ENCODE measurements at places on chromosomes 1 and 21.

- DNase-seq = no peak
These were observed 14.9 kb downstream of the PODN start for GRCh38 chr1:53076721-53077598.

GRCh38 chr1:154485106-154485505 is 16.9 kb upstream of the TDRD10 start:
- no peak for DNase-seq

DNA sequence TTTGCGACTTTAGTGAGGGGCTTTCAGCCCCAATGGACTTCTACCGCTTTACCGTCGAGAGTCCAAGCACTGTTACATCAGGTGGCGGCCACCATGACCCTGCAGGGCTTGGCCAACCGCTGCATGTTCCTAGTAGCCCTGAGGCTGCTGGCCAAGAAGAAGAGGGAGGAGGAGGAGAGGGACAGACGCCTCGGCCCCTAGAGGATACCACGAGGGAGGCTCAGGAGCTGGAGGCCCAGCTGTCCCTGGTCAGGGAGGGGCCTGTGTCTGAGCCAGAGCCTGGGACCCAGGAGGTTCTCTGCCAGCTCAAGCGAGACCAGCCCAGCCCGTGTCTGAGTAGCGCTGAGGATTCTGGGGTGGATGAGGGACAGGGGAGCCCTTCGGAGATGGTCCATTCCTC is 8.6 kb upstream of the SLC25A34 start:
- no peak for DNase-seq

- no peak for DNase-seq
These were observed 13.1 kb downstream of the SDCCAG8 start for GRCh38 chr1:243268751-243269460.

- no peak for DNase-seq
These were observed 320.0 kb downstream of the CAMTA1 start for GRCh38 chr1:7105269-7105668.

- no peak for DNase-seq
These were observed 32.1 kb upstream of the EPHX4 start for GRCh38 chr1:91997607-91998195.

DNA sequence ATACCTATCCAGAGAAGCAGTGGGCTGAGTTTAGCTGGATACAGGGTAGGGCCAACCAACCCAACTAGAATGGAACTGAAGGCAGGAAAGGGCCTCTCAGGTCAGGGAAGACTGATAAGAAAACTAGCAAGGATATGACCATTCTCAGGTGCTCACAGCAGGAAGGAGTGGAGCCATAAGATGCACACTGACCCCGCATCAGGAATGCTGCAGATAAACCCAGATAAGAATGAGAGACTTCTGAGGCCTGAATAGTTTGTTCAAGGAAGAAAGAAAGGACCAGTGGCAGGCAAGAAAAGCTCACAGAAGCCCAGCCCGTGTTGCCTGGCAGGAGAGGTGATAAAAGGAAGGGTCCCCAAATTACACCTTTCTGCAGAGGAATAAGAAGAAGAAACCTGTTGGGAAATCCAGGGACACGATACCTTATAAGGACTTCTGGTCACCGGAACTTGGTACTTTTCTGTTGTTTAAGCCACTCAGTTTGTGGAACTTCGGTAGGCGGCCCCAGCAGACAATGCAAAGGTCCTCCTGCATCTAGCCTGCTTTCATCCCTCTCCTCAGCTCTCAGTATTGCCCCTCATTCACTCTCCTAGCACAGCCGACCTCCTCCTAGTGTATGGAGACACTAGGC is 58.9 kb downstream of the ATP1A1 start:
- peak; percentile 8 for DNase-seq

DNA sequence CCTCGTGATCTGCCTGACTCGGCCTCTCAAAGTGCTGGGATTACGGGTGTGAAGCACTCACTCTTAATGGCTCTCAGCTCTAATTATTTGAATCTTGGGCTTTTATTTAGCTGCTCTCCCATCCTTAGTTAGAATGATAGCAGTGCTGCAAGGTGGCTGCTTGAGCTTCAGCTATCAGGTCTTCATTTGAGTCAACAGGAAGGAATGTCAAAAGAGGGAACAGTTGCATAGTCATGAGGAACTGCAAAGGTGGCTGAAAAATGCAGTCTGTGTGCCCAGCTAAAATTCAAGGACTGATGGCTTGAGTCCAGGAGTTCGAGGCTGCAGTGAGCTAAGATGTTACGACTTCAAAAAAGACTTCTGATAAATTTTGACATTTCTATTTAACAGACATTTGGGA is 55.6 kb downstream of the UCK2 start:
- DNase-seq = no peak

- no peak for DNase-seq
These were observed 2.4 kb downstream of the TMCC2 start for GRCh38 chr1:205229916-205230700.

DNA sequence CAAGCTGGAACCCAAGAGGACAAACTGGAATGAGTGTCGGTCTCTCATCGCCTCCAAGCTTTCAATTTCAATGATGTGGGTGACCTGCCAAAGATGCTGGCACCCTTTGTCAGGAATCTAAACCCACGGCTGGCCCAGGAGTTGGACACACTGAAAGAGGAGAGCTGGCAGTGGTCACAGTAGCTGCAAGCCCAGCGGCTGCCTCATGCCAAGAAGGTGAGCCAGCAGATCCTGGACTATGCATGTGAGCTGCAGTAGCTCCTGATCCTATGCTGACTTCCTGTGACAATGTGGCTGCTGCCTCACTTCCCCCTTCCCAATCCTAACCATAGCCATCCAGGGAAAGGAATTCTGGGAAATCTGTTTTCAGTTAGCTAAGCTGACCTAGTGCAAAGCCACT is 117.0 kb upstream of the VAV3 start:
- DNase-seq = no peak

DNA sequence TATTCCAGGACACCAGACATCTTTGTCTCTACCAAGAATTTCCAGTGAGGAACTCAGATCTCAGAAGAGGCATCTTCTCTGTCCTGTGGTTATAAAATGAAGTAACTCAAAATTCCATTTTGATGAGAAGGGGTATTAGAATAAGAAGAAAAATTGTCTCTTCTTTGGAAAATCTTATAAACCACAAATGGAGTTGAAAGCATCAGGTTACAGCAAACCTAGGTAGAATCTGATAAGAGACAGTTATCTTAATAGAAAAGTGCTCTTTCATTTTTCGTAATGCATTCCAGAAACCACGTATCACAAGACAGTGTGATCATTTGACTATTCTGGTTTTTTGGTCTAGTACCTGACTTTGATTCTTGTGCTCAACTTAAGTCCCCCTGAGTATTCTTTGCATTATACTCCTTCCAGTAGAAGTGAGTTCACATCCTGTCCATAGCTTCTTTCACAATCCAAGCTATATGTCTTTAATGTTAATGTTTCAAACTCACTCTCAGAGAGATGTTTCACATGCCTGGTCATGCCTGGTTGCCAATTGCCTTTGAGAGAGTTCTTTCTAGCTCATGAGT is 120.9 kb upstream of the PRDX6 start:
- DNase-seq = no peak

- DNase-seq = no peak
These were observed 95.1 kb downstream of the RHOU start for GRCh38 chr1:228830185-228830953.

- no peak for DNase-seq
These were observed 134.8 kb downstream of the NOS1AP start for GRCh38 chr1:162204129-162204822.

DNA sequence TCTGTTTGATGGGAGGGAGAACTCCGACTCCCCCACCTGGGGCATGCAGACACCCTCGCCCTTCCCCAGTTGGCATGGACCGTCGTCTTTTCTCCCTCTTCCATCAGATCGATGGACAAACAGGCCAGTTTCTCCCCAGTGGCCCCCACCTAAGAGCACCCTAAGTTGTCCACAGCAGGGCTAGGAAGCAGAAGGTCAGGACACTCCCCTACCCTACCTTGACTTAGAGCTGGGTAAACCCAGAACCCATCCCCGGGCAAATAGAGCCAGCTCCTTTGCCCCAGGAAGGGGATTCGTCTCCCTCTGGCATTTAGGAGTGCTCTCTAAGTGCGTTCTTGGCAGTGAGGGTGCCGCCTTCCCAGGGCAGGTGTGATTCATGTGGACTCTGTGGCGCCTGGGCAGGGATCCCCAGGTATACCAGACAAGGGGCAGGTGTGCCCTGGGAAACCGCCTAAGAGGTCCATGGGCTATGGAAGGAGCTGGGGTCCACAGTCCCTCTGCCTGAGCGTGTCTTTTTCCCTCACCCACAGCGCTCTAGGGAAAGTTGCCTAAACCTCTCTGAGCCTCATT is 2.7 kb upstream of the RUNX3 start:
- no peak for DNase-seq

DNA sequence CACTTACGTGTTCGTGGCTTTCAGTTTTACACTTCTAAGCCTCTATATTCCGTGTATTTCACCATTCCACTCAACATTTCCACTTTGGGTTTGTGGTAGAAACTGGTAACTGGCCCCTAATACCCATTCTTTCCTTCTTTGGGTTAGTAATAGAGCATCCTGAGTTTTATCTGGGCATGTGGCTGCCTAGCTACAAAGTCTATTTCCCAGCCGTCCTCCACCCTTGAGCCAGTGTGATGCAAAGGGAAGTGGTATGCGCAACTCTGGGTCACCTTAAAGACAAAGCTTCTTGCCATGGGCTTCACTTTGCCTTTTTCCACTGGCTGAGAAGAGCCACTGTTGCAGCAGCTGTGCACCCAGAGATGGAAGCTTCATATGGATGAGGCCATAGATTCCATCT is 73.9 kb downstream of the LAMC2 start:
- no peak for DNase-seq

- no peak for DNase-seq
These were observed 60.9 kb upstream of the S1PR1 start for GRCh38 chr1:101175886-101176285.

DNA sequence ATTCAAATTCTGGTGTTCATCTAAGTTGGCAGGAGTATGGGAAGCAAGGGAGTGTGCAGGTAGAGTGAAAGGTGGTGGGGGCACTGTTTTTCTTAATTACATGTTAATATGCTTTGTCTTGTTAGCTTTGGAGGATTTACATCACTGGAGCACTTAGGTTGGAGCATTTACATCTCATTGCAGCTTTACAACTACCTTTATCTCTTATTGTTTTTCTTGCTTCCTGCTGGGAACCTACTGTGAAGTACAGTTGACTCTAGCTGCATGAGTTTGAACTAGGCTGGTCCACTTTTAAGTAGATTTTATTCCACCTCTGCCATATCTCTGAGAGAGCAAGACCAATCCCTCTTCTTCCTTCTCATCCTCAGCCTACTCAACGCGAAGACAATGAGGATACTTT is 554.8 kb upstream of the B3GALT2 start:
- DNase-seq = no peak

- DNase-seq = peak; percentile 79
These were observed 374 bp downstream of the SH2D5 start for GRCh38 chr1:20732071-20732587.

All from left forelimb (tissue), 1 donor.